ENCODE measurements at places on chromosomes 1 and 21. TPM values are rescaled to one million over a fixed set of nuclear protein-coding genes. Genes with fewer than 3 reads are reported as not detected.

GRCh38 chr1:13825033-13825432, 125.0 kb downstream of the PRDM2 start:
- DNase-seq = no peak

DNA sequence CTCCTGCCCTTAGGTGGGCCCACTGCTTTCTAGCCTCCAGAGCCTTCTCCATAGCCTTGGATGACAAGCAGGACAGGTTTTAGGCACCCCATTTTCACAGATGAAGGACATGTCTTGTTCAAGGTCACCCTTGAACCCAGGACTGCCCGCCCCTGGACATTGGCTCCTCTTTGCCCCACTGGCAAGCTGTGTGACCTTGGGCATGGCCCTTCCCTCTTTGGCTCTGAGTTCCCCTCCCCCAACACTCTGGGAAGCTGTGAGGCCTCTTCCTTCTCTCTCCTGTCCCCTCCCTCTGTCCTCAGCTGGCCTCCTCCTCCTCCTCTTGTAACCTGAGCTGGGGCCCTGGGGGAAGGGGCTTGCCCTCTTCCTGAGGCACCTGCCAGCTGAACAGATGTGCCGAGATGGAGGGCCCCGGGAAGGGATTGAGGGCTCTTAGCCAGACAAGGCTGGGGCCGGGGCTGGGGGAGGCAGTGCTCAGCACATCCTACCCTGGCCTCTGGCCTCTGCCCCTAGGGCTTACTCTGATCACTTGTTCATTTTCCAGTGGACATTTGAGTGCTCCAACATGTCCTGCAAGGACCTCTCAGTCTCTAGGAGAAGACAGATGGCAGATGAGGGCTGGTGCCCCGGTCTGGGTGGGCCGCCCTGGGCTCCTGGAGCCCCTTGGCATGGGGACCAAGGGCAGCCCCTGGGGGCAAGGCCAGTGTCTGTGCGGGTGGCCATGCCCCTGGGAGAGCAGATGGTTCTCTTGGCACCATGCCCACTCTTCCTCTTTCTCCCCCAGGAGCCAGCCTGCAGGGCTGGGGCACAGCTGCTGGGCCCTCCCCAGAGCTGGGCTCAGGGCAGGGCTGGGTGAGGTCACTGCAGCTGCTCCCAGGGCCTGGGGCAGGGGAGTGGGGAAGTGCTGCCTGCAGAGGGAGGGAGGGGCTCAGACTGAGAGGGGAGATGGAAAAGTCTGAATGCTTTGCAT, 10.7 kb downstream of the FOXO6 start:
- no peak for DNase-seq

GRCh38 chr1:161440312-161440894, 64.9 kb upstream of the FCGR2A start:
- no peak for DNase-seq

GRCh38 chr1:228415853-228416216, 826 bp downstream of the TRIM17 start:
- no peak for DNase-seq

- no peak for DNase-seq
Observed at GRCh38 chr1:41242342-41243078, 404 bp upstream of the SCMH1 start.

DNA sequence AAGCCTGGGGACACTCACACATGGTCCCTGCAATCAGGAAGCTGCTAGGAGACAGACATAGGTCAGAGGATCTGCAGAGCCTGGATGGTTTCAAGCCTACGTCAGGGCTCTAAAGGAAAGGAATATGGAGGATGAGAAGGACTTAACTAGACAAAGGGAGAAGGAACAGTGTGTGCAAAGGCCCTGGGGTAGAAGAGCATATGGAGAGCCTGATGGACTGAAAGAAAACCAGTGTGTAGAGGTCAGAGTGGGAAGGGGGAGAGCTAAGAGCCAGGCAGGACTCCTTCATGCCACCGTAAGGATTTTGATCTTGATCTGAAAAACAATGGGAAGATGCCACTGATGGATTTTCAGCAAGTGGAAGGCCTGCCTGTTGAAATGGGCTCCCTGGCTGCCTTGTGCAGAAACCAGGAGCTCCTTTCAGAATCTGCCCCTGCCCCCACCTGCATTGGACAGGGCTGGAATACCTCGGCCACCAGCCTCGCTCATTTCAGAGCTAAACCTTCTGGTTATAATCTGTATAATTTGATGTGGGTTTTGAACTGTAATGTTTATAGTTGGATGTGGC, 8.6 kb downstream of the FHAD1 start:
- DNase-seq = no peak

DNA sequence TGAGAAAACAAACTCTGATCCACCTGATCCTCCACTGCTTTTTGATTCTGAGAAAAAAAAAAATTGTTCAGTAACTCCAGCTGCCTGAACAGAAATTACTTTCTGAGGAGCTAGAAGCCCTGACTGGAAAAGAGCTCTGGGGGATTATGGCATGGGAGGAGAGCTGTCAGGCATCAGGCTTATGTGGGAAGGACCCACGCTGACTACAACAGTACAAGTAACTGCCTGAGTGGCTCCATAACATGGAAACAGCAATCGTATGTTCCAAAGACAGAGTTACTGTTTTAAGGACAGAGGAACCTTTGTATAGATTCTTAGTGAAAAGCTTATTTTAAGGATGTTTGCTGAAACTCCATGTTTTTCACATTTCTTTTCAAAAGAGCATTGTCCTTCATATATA, 1.2 kb upstream of the ANGPTL7 start:
- no peak for DNase-seq

DNA sequence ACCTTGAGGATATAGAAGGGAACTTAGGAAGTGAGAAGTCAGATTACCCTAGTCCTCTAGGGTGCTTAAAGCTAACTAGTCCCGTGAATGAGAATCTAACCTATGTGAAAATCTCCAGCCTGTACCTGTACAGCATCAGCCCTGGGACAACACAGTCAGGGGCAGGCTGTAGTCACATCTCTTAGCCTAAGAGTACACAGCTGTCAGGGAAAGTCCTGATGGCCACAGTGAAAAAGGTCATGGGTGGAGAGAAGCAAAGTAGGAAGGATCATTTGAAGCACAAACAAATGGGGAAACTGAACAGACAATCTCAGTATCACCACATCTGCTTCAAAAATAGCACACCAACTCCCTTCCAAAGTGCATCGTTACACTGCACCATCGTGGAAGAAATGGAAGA, 11.7 kb downstream of the CTSK start:
- DNase-seq = no peak

- no peak for DNase-seq
Observed at GRCh38 chr1:207397525-207397926, 56.6 kb upstream of the CR2 start.

DNA sequence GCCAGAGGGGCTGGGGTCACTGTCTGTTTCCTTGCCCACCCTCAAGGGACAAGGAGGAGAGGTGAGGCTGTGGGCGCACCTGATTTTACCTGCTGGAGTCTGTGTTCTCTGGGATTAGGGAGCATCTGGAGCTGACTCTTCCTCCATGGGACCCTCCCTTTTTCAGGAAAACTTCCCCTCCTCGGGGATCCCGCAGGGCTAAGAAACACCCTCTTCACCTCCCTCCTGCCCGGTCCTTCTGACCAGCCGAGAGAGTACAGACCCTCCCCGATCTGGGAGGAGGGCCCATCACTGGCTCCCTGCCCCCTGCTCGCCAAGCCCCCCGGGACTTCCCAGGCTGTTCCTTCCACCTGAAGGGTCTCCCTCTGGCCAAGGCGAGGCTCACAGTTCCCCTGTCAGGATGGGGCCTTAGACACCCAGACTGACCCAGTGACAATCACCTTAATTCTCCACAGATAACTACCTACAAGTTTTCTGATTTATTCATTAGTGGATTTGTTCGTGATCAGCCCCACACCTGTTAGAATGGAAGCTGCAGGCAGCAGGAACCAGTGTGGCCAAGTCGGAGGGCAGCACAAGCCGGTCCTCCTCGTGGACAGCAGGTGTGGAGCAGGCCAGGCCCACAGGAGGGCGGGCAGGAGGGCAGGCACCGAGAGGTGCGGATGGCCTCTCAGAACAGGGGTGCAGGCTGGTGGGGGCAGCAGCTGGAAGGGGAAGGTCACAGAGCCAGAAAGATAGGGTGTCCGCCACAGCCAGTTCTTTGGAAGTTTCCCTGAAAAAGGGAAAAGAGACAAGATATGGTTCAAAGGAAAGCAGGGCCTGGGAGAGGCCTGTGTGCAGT, 15.9 kb upstream of the SAMD11 start:
- no peak for DNase-seq

- no peak for DNase-seq
Observed at GRCh38 chr1:31712068-31712467, 8.3 kb upstream of the COL16A1 start.

- no peak for DNase-seq
Observed at GRCh38 chr21:14962217-14962616, 102.6 kb downstream of the NRIP1 start.

NFASC gene
- 16.2 TPM for polyA plus RNA-seq

LCE6A gene
- polyA plus RNA-seq = not detected

HTR1D gene
- polyA plus RNA-seq = 0.40 TPM

FOXD2 gene
- polyA plus RNA-seq = 6.1 TPM

FMO3 gene
- polyA plus RNA-seq = 0.07 TPM
